ENCODE measurements at places on chromosomes 7 and 10.

DNA sequence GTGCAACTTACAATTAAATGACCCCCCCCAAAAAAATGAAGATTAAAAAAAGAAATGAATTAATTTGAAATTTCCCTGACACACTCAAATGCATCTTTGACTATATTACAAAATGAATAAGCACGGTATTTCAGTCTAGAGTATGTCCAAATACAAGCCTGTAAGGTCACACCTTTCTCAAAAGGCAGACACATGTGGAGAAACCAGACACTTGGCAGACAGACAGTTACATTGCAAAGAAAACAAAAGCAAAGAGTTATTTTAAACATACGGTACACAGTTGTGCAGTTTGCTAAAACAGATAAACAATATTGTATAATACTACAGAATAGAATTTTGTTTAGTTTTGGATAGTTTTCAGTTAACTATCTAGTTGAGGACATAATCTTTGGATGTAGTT is 153.0 kb downstream of the ATE1 start:
- no peak for DNase-seq

- DNase-seq: no peak
These were observed 8.8 kb downstream of the DLX5 start for GRCh38 chr7:97015756-97016380.

DNA sequence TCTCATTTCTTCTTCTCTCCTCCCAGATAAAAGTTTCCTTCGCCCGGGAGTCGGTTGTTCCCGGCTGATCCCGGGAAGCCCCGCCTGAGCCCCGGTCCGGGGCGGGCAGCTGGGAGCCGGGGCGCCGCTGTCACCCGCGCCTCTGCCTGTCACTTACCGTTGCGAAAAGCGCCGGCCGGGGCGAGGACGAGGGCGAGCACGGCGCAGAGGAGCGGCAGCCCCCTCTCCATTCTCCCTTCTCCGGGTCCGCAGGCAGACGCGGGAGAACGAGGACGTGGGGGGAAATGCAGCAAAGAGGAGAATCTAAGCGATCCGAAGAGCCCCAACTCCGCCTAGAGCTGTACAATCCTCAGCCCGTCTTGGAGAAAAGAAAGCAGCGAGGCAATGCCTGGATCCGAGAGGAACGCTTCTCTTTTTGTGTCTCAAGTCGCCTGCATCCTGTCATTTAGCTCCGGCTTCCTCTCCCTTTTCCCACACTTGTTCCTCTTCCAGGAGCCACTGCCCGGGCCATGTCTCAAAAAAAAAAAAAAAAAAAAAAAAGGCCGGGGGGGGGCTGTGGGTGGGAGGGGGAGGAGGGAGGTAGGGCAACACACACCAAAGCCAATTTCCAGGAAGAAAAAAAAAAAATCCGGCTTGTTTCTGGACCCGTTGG is at the start of gene NRP1:
Gene NRP1 (minus strand): TSS at position 515 of the 652 bp plus-strand sequence. CDS start 285 bp downstream, at position 230.
- DNase-seq: no peak

DNA sequence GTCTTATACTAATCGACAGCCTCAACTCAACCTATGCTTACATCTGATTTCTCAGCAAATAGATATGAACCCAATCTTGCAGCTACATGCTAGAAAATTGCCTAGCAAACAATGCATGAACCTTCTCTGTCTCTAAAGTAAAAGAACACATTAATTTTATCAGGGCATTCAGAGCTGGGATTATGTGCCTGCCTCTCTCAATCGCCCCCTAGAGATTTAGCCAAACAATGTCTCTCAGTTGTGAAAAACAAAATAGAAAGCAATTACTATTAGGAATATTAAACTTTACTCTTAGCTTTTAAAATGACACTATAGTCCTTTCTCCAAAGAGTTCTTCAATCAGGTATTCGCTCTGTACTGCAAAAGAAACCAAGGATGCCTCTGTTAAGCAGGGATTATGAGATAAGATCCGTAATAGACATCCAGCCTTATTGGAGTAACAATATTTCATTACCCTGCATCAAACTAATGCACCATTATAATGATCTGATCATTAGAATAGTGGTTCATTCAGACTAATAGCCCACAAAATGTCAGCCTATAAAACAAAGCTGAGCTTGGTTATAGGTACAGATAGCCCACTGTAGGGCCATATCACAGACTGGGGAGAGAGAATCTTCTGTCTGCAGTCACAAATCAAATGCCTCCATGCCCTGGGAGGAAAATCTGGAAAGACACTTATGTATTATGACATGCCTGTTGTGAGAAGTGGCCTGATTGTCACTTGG is 736.9 kb downstream of the PARD3 start:
- DNase-seq: no peak

DNA sequence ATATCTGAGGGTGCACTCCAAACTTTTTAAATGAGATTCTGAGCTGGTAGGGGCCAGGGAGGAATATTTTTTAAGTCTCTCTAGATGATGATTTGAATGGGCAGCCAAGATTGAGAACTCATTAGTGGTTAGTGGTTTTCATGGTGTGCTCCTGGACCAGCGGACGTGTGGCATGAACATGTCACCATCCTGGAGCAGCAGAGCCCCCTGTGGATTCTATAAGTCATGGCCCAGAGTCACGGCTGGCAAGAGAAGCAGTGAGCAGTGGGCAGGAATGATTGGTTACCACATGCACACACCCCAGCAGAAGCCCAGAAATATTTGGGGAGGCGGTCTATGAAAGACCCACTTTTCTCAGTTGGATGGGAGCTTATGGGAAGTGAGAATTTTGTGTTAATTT is 21.2 kb upstream of the UCN3 start:
- peak; percentile 23 for DNase-seq

GRCh38 chr7:26688936-26689506 is 175.4 kb downstream of the SKAP2 start:
- DNase-seq: no peak

DNA sequence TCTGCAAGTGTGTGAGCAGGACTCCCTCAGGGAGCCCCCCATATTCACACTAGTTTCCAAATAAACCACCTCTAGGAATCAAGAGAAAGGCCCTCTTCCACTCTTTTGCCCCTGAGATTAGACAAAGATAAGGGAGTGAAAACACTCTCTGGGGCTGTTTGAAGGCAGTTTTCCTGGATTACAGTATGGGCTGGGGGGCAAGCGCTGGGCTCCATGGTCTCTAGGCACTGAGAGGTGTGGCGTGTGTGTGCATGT is 1.0 kb downstream of the AQP1 start:
- no peak for DNase-seq

DNA sequence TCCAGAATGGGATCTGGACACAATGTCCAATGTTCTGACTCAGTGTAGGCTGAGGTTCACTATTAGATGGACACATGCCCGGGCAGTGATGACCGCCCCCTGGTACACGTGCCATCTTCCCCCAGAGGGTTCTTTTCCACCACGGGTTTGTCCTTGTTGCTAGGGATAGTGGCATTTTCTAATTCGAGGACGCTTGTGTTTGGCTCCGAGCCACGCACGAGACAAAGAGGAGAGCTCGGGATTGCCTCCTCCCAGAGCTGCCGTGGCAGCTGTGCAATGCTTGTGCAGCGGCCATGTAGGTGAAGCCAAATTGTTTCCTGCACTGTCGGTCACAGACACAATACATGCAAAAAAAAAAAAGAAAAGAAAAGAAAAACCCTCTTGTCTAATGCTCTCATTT is 207.5 kb downstream of the PAXIP1 start:
- no peak for DNase-seq

GRCh38 chr10:30820261-30820991 is 190.9 kb upstream of the LYZL2 start:
- DNase-seq: no peak

GRCh38 chr7:549066-549890 is 29.6 kb upstream of the PDGFA start:
- DNase-seq: no peak

GRCh38 chr10:96656839-96657238 is 63.5 kb downstream of the PIK3AP1 start:
- no peak for DNase-seq

DNA sequence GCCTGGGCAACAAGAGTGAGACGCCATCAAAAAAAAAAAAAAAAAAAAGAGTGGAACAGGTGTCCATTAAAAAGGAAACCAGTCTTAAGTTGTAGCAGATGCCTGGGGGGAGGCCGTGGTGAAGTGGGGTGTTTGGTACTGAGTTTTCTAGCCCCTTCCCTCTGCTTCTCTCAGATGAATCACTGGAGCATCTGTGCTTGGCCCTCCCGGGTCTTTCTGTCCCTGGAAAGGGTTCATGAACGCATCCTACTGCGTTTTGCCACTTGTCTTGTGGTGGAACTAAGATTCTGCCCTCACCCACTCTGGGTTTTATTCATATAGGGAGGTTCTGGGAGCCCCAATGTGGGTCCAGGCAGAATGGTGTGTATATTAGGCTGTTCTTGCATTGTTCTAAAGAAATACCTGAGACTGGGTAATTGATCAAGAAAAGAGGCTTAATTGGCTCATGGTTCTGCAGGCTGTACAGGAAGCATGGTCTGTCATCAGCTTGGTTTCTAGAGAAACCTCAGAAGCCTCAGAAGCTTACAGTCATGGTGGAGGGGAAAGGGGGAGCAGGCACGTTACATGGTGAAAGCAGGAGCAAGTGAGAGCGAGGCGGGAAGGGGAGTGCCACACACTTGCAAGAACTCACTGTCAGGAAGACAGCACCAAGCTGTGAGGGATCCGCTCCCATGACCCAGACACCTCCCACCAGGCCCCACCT is 63.5 kb downstream of the CAMK1D start:
- DNase-seq: peak; percentile 6

- peak; percentile 98 for DNase-seq
These were observed at the start of gene ING3 for GRCh38 chr7:120950539-120951308. Gene ING3, plus strand, starts transcription at chr7:120950777. Its CDS starts 120 bp downstream, at chr7:120950897.

DNA sequence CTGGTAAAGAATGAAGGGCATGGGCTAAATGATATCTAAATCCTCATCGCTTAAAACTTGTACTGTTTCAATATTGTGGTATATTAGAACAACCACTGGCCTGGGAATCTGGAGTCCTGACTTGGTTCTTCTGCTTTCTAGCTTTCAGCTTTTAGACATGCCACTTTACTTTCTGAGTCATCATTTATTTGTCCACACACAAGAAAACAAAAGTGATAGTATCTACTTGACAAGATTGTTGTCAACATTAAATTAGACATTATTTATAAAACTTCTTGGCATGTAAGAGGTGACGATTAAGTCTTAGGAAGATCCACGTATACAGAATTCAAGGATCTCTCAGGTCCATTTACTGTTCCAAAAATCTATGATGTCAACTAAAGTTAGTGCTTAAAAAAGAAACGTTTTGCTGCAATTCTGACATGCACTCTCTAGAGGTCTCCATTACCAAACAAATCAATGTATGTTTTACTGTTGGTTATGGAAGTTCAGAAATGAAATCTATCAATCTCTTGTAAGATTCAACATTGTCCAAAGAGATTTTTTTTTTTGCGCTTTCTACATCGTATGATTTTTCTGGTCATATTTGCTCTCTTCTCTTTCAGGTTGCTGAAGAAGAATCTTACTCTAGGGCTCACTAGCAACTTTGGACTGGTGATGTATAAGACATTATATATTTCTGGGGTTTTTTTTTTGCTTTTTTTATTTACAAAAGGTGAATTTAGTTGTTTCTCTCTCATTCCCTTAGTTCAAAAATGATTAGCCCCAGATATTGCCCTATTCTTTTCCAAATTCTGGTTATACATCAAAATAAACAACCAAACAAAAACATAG is 53.6 kb upstream of the DYNC1I1 start:
- no peak for DNase-seq

DNA sequence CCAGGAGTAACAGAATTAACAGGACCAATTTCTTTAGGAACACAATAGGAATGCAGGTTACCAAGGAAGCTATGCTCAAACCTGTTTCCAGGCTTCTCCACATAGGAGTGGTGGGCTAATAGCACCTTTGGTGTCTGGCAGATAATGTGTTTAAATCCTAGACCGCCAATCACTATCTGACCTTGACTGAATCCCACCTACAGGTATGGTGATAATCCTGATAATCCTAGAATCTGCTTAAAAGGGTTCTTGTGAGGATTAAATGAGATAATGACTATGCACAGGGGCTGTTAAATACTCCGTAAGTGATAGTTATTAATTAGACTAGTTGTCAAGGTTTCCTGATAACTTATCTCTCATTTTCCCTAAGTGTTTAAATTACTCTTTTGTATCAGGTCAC is 81.2 kb downstream of the EPC1 start:
- no peak for DNase-seq

GRCh38 chr7:135769005-135769802 is 20.6 kb upstream of the FAM180A start:
- DNase-seq: no peak

GRCh38 chr10:115572740-115573455 is 479.7 kb downstream of the ATRNL1 start:
- DNase-seq: no peak

DNA sequence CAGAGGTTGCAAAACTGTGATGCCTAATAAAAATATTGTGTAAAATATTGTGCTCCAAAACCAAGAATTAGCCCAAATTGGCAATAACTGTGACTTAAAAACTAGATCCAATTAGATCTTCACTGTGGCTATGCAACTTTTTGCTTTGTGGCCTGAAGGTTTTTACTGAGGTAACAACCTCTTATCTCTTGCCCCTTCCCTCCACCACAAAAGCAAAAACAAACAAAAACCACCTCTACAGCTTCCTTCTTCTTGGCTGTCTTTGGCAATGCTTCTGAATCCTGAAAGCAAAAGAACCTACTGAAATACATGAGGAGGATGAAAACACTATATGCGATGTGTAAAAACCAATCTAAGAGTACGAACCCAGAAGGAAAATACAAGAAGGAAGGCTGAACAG is 226.7 kb upstream of the MBL2 start:
- DNase-seq: no peak

DNA sequence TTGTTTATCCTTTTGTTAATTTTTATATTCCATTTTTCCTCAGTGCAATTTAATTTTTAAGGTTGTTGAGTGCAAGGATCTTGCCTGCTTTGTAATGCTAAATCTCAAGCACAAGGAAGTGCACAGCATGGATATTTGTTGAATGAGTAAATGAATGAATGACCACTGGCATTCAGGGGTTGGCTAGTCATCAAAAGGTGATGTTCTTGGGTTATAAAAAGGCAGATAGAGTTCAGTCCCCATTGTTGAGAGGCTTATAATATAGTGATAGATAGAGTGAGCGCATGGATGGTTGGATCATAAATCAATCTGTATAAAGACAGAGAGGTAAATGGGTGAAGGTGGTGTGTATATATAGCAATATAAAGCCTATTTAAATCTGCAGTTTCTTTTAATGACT is 193.2 kb upstream of the KLF6 start:
- no peak for DNase-seq

DNA sequence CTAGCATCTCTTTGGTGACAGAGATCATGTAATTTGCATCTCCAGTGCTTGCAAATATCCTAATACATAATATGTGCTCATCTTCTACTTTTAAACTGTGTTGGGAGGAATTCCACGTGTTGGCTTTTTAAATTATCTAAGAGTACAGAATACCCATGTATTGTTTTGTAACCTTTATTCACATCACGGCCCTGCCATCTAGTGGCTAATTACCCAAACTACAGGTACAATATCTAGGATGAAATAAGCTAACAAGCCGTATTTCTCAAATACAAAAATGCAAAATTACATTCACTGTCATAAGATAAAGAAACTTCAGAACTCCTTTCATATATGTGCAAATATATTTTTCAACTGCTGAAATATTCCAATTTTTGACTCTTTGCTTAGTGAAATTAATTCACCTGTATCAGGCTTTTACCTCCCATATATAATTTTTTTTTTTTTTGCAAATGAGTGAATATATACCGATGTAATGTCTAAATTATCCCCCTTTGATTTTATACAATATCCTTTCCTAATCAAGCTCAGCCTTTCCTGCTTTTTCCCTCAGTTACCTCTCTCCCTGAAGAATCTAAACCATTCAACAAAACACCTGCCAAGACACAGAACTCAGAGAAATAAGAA is 30.3 kb upstream of the LSM8 start:
- peak; percentile 49 for DNase-seq

- no peak for DNase-seq
These were observed 48.5 kb downstream of the LRRC18 start for GRCh38 chr10:48890888-48891850.

All from CD4-positive, alpha-beta T cell treated with Interleukin-12 subunit alpha and Interleukin-12 subunit beta, for 1 hour (primary cell).